HTR-8/SVneo (cell line): ENCODE measurements at places on chromosomes 16 and 17.
A peak's percentile ranks its signal among the peaks of the same experiment; 100 is the strongest.

- DNase-seq = no peak
Measured at GRCh38 chr17:35730400-35731005, 936 bp upstream of the RASL10B start.

DNA sequence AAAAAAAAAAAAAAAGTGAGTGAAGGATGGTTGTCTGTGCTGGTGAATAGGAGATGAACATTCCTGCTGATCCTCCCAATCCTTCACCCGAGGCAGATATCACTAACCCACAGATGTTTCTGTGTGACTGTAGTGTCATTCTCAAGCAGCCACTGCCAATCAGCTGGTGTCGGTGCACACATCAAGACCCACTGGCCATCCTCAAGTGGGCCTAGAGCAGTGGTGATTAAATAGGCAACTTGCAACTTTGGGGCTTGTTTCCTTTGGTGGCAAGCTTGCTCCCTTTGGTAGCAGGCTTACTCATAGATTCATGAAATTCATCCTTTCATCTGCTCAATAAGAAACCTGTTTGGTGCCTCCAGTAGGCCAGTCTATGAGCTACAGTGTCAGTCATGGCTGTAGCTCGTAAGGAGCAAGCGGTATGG, 51.1 kb upstream of the LGALS9 start:
- no peak for DNase-seq

GRCh38 chr16:2027024-2028010, 615 bp downstream of the NHERF2 start:
- DNase-seq = no peak

DNA sequence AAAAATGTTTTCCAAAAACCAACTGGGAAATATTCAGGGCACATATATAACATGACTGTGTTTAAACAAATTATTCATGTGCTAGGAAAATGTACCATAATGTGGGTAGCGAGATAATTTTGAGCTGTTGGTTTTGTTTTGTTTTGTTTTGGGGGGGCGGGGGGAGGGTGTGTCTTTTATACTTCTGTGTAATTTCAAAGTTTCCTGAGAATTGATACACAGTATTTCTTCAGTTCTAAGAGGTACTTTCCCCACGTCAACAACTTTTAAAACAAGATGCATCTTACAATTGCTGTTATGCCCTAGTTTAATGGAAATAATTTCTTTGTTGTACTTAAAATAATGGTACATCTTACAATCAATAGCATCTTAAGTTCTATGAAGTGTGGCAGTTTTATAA, 99.7 kb upstream of the RPRML start:
- no peak for DNase-seq

GRCh38 chr16:52912565-52913173, 140.0 kb downstream of the CHD9NB start:
- DNase-seq = peak; percentile 45

GRCh38 chr16:87535855-87536794, 43.3 kb upstream of the ZCCHC14 start:
- DNase-seq = no peak

DNA sequence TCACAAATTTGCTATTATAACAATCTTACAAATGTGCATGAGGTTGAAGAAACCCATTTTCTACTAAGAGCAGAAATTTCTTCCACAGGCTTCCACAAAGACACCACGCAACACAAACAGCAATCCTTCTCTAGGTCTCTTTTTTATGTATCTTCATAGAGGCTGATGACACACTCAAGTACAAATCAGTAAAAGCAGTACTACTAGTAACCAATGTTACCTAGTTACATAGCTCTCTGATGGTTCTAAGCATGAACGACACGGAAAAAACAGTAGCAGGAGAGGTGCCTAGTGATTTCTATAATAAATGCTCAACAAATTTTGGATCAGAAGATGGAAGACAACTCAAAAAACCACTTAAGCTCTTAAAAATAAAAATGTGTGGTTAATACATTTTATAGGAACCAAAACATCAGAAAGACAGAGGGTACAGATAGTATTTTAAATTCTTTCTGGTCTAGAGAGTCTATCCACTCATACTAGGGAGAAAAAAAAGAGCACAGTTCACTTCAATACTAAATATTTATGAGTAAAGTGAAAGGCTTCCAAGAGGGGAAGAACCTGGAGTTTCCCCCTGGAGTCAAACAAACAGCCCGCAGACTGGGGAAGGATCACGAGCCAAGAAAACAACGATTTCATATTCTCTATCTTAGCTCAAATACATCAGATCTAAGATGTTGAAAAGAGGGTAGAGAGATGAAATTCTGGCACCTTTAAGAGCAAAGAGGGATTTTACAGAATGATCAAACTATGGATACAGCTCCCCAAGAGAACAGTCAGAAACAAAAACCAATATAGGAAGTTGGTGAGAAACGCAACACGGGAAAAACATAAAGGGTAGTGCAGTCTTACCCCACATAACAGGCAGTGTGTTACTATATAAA, 40.2 kb downstream of the SMG6 start:
- DNase-seq = no peak
